ENCODE measurements at places on chromosomes 11 and 22.

- no peak for DNase-seq
Observed at GRCh38 chr22:21022507-21022906, 7.5 kb downstream of the P2RX6 start.

DNA sequence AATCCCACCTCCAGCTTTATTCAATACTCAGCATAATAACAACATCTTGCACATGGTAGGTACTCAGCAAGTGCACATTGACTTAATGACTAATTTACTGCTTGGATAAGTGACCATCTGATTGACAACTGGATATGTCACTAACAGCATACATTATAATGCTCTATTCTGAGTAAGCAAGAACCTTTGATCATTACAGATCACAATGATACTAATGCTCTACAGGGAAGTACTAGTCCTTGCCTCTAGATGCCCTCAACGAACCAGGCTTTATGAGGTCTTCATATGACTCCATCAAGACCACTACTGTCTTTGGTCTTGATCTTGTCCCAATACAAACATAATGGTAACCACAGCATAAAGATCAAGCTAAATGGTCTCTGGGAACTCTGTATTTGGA lies 167.6 kb upstream of the MTMR2 start:
- DNase-seq, result no peak

DNA sequence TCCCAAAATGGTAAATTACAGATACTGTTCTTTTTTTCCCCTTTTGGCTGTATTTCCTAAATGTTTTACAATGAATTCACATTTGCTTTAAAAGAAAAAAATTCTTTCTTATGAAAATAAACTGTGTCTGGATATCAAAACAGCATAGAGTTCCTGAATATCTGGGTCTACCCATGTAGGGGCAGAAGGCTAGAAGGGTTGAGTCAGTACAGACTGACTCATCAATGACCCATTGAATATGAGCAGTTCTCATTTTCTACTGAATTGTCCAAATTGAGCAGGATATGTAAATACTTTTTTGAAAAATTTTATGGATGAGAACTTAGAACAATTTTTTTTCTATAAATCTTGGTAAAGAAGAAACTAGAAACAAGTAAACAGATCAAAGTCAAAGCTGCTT lies 16.3 kb upstream of the C11orf87 start:
- DNase-seq, result no peak

DNA sequence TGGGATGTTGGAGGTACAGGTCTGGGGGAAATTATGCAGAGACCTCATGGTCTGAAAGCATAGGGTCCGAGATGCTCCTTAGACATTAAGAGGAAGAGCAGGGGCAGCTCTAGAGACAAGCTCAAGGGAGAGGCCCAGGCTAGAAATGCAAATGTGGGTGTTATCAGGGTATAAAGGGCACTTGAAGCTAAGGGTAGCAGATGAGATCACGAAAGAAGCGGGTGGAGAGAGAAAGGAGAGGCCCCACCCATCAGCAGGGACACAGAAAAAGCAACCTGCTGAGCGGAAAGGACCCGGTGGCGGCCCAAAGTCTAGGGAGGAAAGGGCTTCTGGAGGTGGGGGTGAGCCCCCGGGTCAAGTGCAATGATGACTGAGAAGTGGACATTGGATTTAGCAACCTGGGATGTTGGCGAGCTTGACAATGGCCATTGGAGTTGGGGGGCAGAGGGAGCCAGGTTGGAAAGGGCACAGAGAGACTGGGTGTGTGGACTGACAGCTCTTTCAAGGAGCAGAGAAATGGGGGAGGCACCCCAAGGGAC lies 8.9 kb downstream of the TMPRSS6 start:
- DNase-seq, result no peak

DNA sequence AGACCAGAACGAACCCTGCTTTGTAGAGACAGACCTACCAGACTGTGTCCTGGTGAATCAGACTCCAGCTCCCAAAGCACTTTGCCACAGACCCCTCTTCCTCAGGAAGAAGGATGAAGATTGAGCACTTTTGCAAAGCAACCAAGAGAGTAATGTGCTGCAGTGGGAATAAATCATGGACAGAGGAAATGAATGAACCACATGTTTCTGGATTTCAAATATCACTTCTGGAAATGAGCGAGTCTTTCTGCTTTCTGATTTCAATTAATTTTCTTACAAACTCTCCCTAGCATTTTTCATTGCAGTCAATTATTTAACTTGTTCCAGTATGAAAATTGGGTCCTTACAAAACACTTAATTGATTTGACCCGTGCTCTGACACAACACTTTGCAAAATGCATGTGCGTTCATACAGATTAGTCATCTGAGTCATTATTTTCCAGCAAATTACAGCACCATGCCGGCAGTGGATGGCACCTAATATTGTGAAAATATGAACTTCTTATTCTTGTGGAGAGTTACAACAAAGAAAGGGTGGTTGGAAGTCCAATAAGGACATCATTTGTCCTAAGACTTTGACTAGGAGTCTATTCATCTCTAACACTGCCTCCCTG lies 315.9 kb upstream of the CCDC90B start:
- DNase-seq, result no peak
